CD4-positive, alpha-beta T cell treated with Interferon gamma for 1 hour (primary cell): ENCODE measurements at places on chromosomes 4 and X.

DNA sequence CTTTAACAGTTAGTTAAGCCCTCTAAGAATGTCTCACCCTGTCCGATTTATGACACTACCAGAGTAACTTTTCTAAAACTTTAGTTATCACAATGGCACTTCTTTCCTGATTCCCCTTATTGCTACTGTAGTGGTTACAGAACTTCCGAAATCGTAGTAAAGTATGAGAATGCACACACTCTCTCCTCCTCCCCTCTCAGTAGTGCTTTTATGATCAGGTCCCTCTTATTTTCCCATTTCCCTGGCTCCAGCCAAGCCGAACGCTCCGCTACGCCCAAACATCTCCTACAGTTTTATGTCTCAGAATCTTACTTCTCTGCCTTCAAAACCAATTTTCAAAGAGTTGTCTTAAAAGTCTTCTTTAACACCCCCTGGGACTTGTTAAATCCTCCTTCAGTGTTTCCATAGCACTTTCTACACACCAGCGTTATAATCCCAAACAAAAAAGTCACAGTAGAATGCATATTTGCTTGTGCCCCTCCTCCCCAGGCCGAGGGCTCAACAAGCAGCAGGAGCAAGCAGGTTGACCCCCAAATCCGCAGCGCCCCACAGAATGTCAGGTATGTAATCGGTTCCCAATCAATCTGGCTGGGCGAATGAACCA lies 671 bp downstream of the HPF1 start:
- DNase-seq = no peak

DNA sequence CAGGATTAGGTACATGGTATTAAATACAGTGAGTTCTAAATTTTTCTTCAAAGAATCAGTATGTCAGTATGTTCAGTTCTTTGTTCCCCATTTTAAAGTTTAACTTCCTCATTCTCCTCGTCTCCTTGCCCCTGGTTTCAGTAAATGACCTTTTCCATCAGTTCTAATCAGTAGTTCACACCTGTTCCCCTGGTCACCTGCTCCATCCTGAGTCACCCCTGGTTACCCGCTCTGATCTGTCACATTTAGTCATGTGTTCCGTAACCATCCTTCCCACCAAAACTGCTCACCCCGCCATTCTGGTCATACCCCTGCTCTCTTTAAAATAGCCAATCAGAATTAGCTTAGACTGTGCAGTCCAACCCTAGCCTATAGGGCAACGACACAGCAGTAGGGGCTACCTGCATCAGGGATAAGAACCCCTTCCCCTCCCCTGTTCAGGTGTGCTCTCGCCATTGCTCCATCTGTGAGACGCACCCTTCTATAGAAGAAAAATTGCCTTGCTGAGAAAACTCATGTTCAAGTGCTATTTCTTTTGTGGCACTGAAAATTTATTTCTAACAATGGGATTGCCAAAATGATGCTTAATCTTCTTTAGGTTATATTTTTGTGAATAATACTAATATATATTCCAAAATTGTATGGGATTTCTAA lies 181.3 kb downstream of the OR13H1 start:
- no peak for DNase-seq

DNA sequence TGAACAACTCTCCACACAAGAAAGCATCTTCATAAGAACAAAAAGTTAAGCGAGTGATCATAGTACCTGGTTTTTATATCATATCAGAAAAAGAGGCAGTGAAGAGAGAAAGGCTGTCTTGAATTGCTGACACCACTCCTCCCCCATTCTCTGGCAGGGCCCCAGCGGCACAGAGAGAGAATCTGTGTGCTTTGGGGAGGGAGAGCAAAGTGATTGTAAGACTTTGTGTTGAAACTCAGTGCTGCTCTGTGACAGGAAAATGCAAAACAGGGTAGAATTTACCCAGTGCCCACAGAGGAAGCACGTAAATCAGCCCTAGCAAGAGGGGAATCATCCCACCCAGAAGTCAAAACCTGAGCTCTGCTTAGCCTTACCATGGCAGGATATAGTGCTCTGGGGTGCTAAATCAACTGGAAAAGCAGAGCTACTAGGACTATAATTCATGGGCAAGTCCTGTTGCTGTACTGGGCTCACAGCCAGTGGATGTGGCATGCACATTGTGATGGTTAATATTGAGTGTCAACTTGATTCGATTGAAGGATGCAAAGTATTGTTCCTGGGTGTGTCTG lies 174.6 kb downstream of the PRR32 start:
- no peak for DNase-seq

GRCh38 chr4:948936-949300 lies 16.7 kb downstream of the TMEM175 start:
- DNase-seq = no peak

DNA sequence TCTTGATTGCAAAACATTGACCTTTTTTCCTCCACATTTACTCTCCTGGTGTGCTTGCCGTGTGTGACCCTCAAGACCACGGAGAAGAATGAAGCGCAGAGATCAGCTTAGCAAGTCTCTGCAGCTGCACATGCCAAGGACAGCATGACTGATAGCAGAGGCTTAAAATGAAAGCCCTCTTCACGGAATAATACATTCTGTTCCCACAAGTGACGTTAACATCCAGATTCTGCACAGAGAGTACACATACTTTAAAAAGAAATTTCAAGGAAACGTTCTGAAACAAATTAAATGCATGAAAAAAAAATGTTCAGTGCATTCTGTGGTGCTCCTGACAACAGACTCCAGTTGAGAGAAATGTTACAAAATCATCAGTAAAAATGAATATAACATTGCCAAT lies 60.9 kb downstream of the SLC7A11 start:
- no peak for DNase-seq

- no peak for DNase-seq
Measured at GRCh38 chr4:70619288-70619687, 9.3 kb upstream of the ENAM start.

DNA sequence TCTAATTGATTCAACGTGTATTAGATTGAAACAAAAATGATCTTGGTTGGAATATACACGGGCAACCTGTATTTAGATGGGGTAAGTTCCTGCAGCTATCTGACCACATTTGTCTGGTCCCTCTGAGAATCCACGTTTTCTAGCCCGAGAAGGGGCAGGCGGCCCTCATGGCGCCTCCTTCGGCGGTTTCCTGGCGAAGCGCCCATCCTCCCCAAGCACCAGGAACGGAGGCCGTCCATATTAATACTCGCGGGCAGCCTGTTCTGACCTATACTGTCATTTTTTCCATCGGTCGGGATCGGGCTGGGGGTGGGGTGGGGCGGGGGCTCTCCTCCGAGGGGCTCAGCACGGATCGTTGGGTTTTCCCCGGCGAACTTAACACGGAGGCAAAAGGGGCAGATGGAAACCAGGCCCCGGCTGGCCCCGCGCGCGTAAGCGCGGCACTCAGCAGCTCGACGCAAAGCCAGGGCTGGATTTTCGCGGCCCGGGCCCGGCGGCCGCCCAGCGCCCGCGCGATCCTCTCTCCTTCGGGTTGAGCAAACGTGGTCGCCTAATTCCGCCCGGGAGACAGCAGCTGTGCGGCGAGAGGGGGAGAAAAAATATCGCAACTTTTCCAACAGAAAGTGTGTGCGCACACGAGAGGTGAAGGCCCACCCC lies 77.2 kb upstream of the BCOR start:
- DNase-seq = peak; percentile 47

- no peak for DNase-seq
Measured at GRCh38 chr4:128168701-128169100, 107.6 kb downstream of the LARP1B start.

DNA sequence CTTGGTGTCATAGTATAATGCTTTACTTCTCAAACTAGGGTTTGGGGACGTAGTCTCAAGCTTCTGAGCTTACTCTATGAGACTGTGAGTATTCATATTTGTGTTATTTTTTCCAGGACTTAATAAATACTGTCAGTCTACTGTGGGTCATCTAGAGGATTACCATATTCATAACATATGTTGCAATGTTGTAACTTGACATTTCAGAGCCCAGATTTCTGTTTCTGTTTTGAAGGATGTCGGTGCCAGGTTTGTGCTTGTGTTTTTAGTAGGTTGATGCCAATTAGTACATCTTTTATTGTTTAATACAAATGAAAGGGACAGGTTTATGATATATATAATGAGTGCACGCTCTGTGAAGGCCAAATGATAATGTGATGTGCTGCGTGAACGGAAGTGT lies 69.6 kb downstream of the SPANXN4 start:
- no peak for DNase-seq

DNA sequence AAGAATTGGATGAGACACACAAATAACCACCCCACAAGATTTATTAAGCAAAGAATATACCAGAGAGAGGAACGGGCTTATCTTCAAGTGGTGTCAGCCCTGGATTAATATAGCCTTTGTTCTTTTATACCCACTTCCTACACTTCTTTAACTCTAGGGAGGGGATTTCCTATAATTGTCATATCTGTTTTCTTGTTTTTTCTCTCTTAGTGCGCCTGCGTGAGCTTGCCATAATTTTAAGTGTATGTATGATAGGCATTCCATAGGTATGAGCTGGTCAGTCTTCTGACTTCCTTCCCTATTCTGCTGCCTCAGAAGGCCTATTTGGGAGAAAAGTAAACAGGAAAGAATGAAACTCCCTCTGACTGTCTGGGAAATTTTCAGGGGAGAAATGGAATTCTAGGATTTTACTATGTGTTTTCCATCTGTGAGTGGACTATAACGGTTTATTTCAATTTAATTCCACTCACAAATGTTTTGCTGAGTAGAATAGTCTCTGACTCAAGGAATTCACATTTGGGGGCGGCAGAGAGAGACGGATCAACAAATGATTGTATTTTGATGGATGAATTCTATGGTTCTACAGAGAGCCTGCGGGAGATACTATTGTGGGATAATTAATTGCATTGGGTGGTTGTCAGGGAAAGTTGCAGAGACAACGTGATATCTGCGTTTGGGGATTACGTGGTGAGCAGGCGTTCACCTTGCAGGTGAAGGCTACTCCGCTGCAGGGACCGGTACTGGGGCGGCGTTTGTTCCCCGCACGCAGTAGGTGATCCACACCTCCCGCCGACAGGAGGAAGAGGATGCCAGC lies 626 bp upstream of the CEP135 start:
- DNase-seq = peak; percentile 50

GRCh38 chr4:141109983-141110382 lies 23.3 kb downstream of the RNF150 start:
- no peak for DNase-seq

- DNase-seq = no peak
Measured at GRCh38 chrX:130118441-130119311, 8.4 kb upstream of the ELF4 start.

- no peak for DNase-seq
Measured at GRCh38 chr4:1759818-1760223, 33.3 kb upstream of the FGFR3 start.
